ENCODE measurements at places on chromosomes 13 and 19.
A peak's percentile ranks its signal among the peaks of the same experiment; 100 is the strongest.

DNA sequence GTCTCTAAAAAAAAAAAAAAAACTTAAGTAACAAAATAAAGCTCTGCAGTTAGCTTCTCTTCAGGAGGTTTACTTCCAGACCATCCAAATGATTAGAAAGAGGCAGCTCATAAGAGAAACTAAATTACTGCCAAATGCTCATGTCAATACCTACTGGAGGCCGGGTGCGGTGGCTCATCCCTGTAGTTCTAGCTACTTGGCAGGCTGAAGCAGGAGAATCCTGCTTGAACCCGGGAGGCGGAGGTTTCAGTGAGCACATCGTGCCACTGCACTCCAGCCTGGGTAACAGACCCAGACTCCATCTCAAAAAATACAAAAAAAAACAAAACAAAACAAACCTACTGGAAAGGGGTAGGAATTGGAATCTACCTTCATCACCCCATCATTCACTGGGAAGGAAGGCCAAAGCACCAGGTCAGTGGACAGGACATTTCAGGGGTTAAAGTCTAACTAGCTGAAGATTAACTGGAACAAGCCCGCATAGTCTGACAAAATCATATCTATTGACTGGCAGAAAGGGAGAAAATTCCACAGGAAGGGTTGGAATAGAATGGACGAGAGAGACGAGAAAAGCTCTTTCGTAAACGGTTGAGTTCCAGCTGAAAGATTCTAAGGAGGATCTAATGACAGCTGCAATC lies 1.3 kb downstream of the ZFP14 start:
- DNase-seq: no peak

DNA sequence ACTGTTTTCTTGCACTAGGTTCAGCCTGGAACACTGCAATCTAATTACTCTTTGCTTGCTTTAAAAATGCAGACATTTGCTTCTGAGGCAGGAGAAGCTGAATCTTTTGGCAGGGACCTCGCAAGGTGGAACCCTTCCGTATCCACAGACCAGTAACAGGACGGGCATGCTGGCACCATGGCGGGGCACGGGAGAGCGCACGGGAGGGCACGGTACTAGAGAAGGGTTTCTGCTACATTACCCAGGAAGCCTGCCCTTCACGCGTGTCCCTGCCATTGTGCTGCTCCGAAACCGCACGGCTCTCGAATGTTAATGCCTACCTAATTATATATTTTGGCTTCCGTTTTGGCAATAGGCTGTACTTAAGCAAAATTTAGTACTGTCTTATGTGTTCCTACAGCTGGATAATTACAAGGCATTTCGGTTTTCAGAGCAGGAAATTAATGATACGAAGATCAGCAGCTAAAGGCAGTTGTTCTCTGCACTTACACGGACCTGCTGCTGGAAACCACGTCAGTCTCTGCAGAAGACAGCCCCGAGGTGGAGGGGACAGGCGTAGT lies 430.4 kb downstream of the IRS2 start:
- no peak for DNase-seq

DNA sequence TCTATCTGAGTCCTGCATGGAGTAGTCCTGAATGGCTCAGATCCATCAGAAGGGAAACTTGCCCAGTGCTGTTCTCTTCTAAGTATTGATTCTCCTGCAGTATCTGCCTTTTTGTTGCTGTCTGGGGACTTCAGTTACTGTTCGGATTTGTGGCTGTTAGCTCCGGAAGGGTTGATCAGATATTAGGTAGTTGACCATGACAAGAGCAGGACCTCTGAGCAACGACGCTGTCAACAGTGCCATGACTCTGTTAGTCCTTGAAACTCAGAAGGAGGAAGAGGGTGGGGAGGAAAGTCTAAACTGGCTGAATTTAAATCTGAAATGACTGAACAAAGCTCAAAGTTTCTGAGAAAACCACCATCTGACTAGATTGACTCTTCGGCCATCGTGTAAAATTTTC lies 42.2 kb downstream of the CCNE1 start:
- no peak for DNase-seq

DNA sequence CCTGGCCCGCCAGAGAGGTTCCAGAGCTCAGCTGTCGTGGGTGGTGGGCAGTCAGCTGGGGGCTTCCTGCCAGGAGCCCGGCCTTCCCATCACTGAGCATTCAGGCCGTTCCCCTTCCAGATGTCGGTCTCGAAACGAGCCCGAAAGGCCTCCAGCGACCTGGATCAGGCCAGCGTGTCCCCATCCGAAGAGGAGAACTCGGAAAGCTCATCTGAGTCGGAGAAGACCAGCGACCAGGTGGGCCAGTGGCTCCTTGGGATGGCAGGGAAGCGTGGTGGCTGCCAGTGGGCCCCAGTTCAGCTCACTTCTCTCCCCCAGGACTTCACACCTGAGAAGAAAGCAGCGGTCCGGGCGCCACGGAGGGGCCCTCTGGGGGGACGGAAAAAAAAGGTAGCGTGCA lies 19.3 kb downstream of the HDGFL2 start:
- no peak for DNase-seq

DNA sequence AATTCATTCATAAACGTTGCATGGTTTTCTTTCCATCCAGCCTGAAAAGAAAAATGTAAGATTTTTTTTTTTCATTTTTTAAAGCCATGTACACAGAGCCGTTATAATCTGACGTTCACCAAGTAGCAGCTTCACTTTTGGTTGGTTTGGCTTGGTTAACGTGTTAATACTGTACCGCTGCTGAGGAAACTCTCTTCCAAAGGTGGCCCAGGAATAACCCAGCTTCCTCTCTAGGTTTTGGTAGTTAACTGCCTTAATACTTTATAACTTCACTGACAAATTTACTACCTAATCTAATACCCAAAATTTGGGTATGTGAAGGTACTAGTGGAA lies 1.7 kb downstream of the INTS6 start:
- peak; percentile 26 for DNase-seq

DNA sequence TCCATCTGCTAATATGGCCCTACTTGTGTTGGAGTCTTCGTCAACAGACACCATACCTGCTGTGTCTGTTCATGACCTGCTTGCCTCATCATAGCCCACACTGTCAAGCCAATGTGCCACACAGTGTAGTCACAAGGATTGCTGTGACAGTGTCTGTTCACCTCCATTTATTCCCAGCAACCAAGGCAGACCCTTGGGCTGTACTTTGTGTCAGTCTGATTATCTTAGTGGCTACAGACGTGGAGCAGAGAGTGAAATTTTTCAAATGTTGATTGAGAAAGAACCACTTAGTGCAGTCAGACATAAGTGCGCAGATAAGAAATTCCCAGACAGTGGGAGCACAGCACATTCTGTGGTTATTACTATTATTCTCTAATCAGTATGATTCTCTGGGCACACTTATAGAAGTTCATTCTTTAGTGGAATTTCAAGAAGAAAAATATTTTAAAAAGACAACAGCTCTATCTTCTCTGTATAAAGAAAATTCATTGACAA lies 184.6 kb downstream of the GPC6 start:
- DNase-seq: no peak

DNA sequence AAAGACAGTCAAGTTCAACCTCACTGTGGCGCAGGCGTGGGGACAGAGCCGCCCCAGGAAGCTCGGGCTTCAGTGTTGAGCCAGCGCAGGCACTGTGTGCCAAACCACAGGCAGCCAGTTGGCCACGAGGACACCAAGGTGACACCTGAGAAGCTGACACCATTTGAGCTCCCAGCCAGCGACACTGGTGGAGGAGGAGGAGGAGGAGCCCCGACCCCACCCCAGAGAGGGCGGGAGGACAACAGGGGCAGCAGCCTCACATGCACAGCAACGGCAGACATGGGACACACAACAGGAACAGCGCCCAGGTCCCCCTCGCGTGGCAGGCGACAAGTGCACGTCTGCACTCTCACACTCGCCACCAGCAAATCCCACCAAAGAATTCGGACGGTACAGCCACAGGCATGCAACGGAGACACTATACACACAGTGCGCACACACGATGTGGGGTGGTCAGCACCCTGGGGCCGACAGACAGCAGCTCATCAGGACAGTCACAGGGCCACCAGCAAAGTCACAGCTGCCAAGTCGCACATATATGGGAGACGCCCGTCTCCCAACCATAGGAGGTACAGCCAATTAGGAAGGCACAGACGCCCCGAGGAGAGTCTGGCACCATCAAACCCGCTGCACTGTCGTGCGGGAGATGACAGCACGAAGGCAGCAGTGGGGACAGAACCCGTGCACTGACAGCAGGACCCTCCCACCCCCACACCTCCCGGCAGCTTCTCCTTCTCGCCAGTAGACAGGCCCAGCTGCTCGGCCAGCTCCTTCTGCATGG lies 3.4 kb downstream of the EIF3G start:
- DNase-seq: no peak

DNA sequence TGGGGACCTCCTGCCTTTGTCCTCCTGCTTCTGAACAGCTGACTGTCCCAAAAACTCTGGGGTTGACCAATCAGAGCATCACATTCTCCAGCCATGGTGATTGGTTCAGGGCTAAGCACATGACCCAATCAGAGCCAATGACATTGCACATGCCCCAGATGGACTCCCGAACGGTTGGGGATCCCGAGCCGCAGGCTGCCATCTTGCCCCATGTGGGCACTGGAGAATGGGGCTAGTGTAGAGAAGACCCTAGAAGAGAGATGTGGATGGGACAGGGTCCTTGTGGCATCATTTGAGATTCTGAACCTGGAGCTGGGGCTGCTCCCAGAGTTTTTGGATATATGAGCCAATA lies 31.3 kb upstream of the PEPD start:
- no peak for DNase-seq

- no peak for DNase-seq
Measured at GRCh38 chr13:69373747-69374425, 733.7 kb upstream of the ATXN8OS start.

GRCh38 chr19:6211632-6212402 lies 68.0 kb downstream of the MLLT1 start:
- no peak for DNase-seq

DNA sequence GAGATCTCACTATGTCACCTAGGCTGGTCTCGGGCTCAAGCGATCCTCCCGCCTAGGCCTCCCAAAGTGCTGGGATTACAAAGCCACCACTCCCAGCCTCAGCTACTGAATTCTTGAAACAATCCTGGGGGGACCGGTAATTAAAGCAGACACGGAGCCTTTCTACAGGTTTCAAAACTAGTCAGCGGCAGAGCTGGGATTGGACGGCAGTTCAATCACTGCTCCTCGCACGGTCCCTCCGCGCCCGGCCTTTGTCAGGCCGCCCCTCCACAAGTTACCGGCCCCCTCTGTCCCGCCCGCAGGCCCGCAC lies 229 bp downstream of the BORCS8 start:
- DNase-seq: no peak

DNA sequence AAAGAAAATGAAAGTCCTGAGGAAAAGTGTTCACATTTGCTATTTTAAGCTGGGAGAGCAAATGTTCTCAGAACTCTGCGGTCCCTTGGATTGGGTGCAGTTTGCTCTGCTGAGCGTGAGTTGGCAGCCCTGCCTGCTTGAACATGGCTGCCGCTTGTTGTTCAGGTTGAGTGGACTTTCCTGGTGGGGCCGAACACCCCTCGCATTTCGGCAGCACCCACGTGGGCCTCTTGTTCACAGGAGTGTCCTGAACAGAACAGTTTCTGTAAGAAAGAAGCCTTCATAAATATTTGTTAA lies 10.8 kb upstream of the RNF113B start:
- DNase-seq: no peak

- no peak for DNase-seq
Measured at GRCh38 chr13:25210842-25211569, 38.9 kb upstream of the AMER2 start.

DNA sequence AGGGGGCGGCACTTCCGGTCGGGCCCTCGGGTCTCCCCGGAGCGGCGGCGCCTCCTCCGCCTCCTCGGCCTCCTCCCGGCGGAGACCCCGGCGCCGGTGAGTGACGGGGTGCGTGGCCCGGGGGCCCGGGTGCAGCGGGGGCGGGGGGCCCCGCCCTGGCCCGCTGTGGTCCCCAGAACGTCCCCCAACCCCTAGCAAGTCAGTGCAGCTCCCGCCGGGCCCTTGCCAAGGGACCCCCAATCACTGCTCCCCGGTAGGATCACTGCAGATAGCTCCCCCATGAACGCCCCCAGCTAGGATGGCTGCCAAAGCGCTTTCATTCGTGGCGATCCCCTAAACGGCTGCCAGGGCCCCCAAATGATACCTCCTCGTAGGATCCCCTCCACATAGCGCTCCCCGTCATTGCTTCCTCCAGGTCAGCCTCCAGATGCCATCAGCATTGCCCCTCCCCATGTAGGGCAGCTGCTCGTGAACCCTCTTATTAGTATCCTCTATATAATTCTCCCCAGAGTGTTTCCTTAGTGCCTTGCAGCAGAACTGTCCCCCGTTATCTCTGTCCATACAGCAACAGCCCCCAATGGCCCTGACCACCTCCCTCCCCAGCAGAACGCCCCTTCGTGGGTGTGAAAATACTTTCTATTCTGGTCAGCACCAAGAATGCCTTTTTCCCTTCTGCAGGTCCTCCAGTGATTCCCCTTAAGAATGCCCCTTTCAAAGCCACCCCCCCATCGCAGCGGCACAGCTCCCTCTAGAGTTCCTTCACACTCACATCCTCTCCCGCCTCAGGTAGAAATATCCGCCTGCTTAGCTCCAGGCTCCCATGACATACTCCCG lies at the start of gene ZNF865:
Gene ZNF865 (plus strand): TSS at position 11 of the 834 bp plus-strand sequence. CDS start 7,972 bp downstream, outside the sequence.
- peak; percentile 95 for DNase-seq

- DNase-seq: no peak
Measured at GRCh38 chr19:40560092-40560507, 16.6 kb upstream of the SHKBP1 start.

GRCh38 chr19:45098521-45099466 lies 5.8 kb downstream of the PPP1R37 start:
- DNase-seq: peak; percentile 70

DNA sequence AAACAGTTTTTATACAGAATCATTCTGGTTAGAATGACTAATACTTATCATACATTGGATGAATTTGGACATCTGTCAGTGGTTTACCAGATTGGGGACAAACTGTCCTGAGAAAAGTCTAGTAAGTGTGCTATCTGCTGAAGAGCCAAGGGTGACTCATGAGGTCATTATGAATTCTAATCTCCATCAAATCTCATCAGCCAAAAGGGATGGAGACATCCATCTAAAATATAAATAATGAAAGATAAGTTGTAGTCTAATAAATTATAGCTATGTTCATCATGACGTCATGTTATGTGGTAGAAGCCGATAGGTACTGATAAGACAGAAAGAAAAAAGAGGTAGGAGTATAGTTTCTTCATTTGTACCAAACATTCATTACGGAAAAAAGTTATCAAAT lies 804.4 kb downstream of the PCDH9 start:
- DNase-seq: peak; percentile 44

DNA sequence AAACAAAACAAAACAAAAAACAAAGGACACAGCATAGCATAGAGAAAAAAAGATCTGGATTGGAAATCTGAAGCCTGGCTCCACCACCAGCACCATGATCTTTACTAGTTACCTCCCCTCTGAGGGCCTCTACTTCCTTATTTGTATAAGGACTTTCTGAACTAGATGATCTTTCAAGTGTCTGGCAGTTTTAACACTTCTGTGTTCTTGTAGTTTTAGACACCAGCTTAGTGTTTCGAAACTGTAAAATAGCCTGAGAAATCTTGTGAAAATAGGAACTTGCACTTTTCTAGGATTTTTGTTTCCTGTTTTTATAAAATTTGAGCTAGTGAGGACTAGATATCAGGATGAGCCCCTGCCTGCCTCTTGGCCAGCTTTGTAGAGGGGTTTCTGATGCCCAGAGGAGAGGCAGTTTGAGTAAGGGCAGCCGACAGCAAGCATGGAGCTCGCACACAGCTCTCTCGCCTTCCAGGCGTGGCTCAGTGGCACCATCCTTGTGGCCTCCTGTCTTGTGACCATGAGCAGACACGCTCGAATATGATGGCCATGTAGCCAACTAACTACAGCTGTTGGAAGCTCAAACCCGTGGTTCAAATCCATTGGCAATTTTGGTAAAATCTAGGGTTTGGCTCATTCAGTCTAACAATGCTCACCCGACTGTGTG lies 319.0 kb downstream of the KCNRG start:
- no peak for DNase-seq
